PC-9 (cell line): ENCODE measurements at places on chromosomes 5 and 9. TPM values are rescaled to one million over a fixed set of nuclear protein-coding genes. Genes with fewer than 3 reads are reported as not detected.
A peak's percentile ranks its signal among the peaks of the same experiment; 100 is the strongest.

GRCh38 chr9:110638381-110638954, 30.1 kb upstream of the MUSK start:
- no peak overlapping the region for H3K27ac ChIP-seq
- no peaks in the 10 kb centered on the region for H3K27me3 ChIP-seq
- peaks cover 7% of the 10 kb centered on the region; the same call in 1 of the 2 replicates for H3K4me1 ChIP-seq
- H3K36me3 ChIP-seq = no peaks in the 10 kb centered on the region

GRCh38 chr9:87720173-87720572, 5.7 kb upstream of the CTSL start:
- DNase-seq = no peak
- no peaks in the 10 kb centered on the region for H3K36me3 ChIP-seq
- H3K27me3 ChIP-seq = no peaks in the 10 kb centered on the region
- H3K4me3 ChIP-seq = no peak overlapping the region
- no peak overlapping the region for H3K27ac ChIP-seq

DNA sequence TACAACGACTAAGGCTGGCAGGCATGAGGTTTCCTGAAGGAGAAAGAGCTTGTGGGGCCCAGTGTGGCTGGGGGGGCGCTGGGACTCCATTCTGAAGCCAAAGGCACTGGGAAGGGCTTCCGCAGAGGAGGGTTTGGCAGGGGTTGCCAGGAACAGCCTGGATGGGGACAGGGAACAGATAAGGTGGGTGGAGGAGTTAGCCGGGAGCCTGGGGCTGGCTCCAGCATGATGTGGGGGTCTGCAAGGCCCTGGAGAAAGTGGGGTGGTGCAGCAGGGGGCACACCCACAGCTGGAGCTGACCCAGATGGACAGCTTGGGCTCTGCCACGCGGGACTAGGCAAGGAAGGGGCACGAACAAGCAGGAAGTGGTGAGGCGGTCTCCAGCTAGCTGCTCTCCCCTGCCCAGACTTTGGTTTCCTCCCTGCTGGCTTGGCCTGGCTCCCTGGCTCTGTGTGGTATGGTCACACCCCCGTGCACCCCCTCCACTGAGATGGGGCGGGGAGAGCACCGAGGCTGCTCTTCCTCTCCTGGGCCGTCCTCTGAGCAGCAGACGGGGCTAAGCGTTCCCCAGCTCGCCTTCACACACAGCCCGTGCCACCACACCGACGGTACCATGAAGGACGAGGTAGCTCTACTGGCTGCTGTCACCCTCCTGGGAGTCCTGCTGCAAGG, at the start of gene LTC4S:
Gene LTC4S, plus strand, starts transcription at position 519 of the 672 bp plus-strand sequence. Its CDS starts 95 bp downstream, at position 614.
- H3K36me3 ChIP-seq = no peaks in the 10 kb centered on the region; the same call in 1 of the 2 replicates
- no peaks in the 10 kb centered on the region for H3K27me3 ChIP-seq
- H3K4me3 ChIP-seq = peak within 1 kb of the TSS; percentile 86
- no peak for DNase-seq
- peaks cover 17% of the 10 kb centered on the region for H3K4me1 ChIP-seq

DNA sequence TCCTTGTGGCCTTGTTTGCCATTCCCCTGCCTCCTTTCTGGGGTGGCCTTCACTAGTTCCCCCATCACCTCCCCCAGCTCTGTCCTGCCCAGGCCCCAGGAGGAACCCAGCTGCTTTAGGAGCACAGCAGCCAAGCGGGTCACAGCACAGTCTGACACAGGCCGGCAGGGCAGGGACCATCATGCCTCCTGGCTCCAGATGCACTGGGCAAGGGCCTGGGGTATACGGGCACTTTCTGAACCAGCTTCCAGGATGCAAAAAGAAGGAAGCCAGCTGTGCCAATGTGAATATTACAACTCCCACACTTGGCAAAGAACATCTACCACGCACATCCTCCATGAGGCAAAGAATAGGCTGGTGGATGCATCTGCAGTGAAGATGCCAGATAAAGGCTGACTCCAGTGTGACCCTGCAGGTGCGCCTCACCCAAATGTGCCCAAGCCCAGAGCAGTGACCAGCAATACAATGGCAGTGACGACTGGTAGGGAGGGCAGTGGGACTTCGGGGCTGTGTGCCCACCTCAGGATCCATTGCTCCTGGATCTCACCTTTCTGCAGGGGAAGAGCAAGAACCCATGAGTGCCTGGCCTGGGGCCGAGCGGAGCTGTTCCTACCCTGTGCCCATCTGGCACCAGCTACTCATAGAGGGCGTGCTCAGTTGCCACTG, 6.3 kb upstream of the IL3 start:
- no peaks in the 10 kb centered on the region for H3K36me3 ChIP-seq
- no peak for DNase-seq
- H3K27me3 ChIP-seq = peaks cover 18% of the 10 kb centered on the region; the same call in 1 of the 2 replicates
- H3K4me1 ChIP-seq = no peaks in the 10 kb centered on the region
- H3K27ac ChIP-seq = no peak overlapping the region

GRCh38 chr9:107127608-107128007, 155.5 kb upstream of the RAD23B start:
- peaks cover 5% of the 10 kb centered on the region; the same call in 1 of the 2 replicates for H3K27me3 ChIP-seq
- no peaks in the 10 kb centered on the region for H3K36me3 ChIP-seq
- H3K27ac ChIP-seq = no peak overlapping the region
- no peak for DNase-seq

- H3K4me3 ChIP-seq = no peak overlapping the region
- no peak for DNase-seq
- no peak overlapping the region for H3K27ac ChIP-seq
- H3K36me3 ChIP-seq = no peaks in the 10 kb centered on the region
- peaks cover 4% of the 10 kb centered on the region; the same call in 1 of the 2 replicates for H3K4me1 ChIP-seq
Measured at GRCh38 chr9:129701549-129701948, 36.1 kb downstream of the PRRX2 start.

DNA sequence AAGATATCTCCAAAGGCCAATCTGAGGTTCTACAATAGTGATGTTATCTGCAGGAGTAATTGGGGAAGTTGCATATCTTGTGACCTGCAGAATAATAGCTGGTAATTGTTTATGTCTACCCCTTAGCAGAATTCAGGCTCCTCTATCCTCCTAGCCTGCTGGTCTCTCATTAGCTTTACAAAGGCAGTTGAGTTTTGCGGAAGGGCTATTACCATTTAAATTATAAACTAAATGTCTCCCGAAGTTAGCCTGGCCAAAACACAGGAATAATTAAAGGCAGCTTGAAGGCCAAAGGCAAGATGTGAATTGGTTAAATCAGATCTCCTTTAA, 168.7 kb downstream of the TTC39B start:
- no peak for DNase-seq
- no peak overlapping the region for H3K4me3 ChIP-seq
- H3K4me1 ChIP-seq = no peaks in the 10 kb centered on the region
- no peaks in the 10 kb centered on the region for H3K27me3 ChIP-seq
- no peak overlapping the region for H3K27ac ChIP-seq

DNA sequence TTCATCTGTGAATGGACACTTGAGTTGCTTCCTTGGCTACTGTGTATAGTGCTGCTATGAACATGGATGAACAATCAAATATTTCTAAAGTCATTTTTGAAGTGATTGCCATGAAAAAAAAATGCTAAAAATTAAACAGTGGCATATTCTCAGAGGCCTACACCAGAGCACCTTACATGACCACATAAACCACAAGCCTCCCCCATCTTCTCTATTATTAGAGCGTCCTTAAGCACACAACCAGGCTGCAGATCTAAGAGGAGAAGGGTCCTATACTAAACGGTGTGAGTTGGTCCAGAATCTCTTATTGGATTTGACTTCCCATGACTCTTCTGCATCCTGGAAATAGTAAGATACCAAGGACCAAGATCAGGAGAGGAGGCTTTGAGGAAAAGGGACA, 34.3 kb downstream of the PCA3 start:
- no peaks in the 10 kb centered on the region for H3K4me1 ChIP-seq
- H3K4me3 ChIP-seq = no peak overlapping the region
- no peak overlapping the region for H3K27ac ChIP-seq
- no peaks in the 10 kb centered on the region for H3K36me3 ChIP-seq

DNA sequence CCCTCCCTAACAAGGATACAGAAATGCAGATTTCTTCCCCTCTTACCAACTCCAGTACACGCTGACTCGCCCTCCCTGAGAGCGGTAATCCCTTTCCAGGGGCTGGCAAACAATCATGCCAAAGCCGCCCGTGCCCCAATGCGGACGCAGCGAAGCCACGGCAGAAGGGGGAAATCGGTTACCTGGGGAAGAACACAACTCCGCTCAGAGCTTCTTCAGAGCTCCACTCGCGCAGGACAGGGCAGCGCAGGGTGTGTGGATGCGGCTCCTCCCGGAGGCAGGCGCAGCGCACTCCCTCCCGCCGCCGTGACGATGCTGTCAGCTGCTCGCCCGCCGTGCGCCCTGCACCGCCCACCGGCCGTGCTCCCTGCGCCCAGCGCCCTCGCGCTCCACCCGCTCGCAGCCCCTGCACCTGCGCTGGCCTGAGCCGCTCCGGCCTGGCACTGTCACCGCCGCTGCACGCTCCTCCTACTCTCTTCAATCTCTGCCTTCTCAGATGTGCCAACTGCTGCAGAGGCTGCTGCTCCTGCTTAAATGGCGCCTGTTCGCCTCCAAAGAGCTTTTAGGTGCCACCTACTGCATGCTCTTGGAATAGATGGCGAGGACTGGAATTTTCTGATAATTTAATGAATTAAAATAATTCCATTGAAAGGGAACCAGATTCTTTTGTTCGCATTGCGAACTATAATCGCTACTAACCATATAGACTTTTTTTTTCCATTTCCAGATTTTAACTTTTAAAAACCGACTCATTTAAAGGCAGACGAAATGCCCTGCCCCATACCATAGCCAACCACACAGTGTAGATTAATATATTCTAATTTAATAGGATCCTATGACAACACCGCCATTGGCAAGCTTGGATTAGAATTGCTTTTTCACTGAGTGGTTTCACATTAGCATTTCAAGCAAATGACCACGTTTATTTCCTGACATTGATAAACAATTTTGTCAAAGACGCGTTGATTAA, at the start of gene DIRAS2:
Gene DIRAS2, minus strand, starts transcription at position 255 of the 970 bp plus-strand sequence. CDS start 28,997 bp downstream, outside the sequence.
- H3K4me3 ChIP-seq = peak within 1 kb of the TSS; percentile 58
- no peaks in the 10 kb centered on the region for H3K36me3 ChIP-seq

GRCh38 chr9:98520221-98520960, 188.3 kb downstream of the GABBR2 start:
- H3K27me3 ChIP-seq = no peaks in the 10 kb centered on the region
- no peak overlapping the region for H3K4me3 ChIP-seq
- no peak overlapping the region for H3K27ac ChIP-seq

- no peak overlapping the region for H3K27ac ChIP-seq
- no peaks in the 10 kb centered on the region for H3K4me1 ChIP-seq
- H3K27me3 ChIP-seq = no peaks in the 10 kb centered on the region
- no peak for DNase-seq
Measured at GRCh38 chr5:636951-637350, 24.8 kb downstream of the CEP72 start.

- H3K4me3 ChIP-seq = no peak overlapping the region
- no peaks in the 10 kb centered on the region for H3K27me3 ChIP-seq
- H3K36me3 ChIP-seq = no peaks in the 10 kb centered on the region
- no peak overlapping the region for H3K27ac ChIP-seq
- no peaks in the 10 kb centered on the region for H3K4me1 ChIP-seq
Measured at GRCh38 chr5:155726267-155726666, 600.7 kb upstream of the SGCD start.

- H3K4me3 ChIP-seq = no peak overlapping the region
- peaks cover 11% of the 10 kb centered on the region for H3K4me1 ChIP-seq
- no peaks in the 10 kb centered on the region for H3K36me3 ChIP-seq
- H3K27ac ChIP-seq = no peak overlapping the region
- no peaks in the 10 kb centered on the region for H3K27me3 ChIP-seq
- no peak for DNase-seq
Measured at GRCh38 chr9:76135902-76136301, 245.4 kb downstream of the PCSK5 start.

GRCh38 chr9:98570663-98571440, 137.9 kb downstream of the GABBR2 start:
- no peak overlapping the region for H3K27ac ChIP-seq
- no peak overlapping the region for H3K4me3 ChIP-seq
- no peak for DNase-seq
- no peaks in the 10 kb centered on the region for H3K27me3 ChIP-seq

GRCh38 chr9:136660971-136661550, 1.7 kb upstream of the EGFL7 start:
- H3K36me3 ChIP-seq = no peaks in the 10 kb centered on the region
- no peaks in the 10 kb centered on the region; the same call in 1 of the 2 replicates for H3K4me1 ChIP-seq
- DNase-seq = no peak
- H3K27me3 ChIP-seq = peaks cover 26% of the 10 kb centered on the region; the same call in 1 of the 2 replicates

DNA sequence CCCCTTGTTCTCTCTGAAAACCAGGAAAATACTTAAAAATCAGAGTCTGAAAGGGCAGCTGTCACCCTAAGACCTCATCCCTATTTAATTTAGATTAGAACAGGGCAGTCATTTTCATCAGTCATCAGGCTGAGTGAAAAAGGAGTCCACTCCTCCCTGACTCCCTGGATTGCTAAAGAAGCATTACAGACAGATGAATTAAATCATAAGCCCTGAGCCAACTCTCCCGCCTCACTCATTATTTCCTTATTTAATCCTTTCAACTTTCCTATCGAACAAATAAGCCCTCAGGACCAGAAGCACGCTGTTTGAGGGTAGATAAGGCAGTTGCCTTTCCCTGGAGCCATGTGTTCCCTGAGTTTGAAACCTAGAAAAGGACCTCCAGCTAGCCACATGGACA, 201.9 kb upstream of the ANKRD55 start:
- no peak overlapping the region for H3K4me3 ChIP-seq
- no peaks in the 10 kb centered on the region for H3K27me3 ChIP-seq
- no peaks in the 10 kb centered on the region for H3K36me3 ChIP-seq
- no peak for DNase-seq
- H3K27ac ChIP-seq = no peak overlapping the region

DNA sequence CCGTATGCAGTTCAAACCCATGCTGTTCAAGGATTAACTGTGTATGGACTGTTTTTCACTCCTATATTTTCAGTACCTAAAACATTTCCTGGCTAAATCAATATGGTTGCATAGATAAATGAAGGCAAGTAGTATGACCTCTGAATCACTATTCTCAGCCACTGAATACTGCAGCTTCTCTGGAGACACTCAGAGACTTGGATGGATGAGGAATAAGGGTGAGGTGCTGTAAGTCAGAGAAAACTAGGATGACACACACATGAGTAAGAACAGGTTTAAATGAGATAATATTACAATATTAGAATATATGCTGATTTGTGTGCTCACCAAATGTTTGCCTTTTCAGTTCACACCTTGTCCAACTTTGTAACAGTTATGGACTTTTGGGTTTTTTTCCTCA, 26.0 kb upstream of the ANXA1 start:
- no peaks in the 10 kb centered on the region for H3K36me3 ChIP-seq
- no peaks in the 10 kb centered on the region for H3K4me1 ChIP-seq
- no peak overlapping the region for H3K4me3 ChIP-seq
- H3K27me3 ChIP-seq = no peaks in the 10 kb centered on the region
- H3K27ac ChIP-seq = no peak overlapping the region

GRCh38 chr9:95504053-95504963, 12.5 kb downstream of the PTCH1 start:
- peak overlapping the region; percentile 98; the same call in 1 of the 2 replicates for H3K4me3 ChIP-seq
- no peaks in the 10 kb centered on the region for H3K36me3 ChIP-seq
- peaks cover 30% of the 10 kb centered on the region for H3K4me1 ChIP-seq

- DNase-seq = no peak
- H3K27me3 ChIP-seq = no peaks in the 10 kb centered on the region
- H3K27ac ChIP-seq = no peak overlapping the region
- H3K4me3 ChIP-seq = no peak overlapping the region
Measured at GRCh38 chr9:89534515-89535287, 36.8 kb upstream of the SEMA4D start.

MARCHF11 gene
- not detected in 2 replicates for total RNA-seq

PAPPA gene
- 3.4 and 3.9 TPM in 2 replicates for total RNA-seq

SIMC1 gene
- 6.5 and 7.3 TPM in 2 replicates for total RNA-seq

RNF180 gene
- not detected in 2 replicates for total RNA-seq

JAKMIP2 gene
- not detected in 2 replicates for total RNA-seq

PCDHB16 gene
- not detected in 2 replicates for total RNA-seq

PRLR gene
- total RNA-seq = not detected in 2 replicates

CA9 gene
- 2.5 and 6.6 TPM in 2 replicates for total RNA-seq

GHR gene
- total RNA-seq = not detected in 2 replicates

N4BP3 gene
- 0.81 and 1.1 TPM in 2 replicates for total RNA-seq

GARIN3 gene
- not detected in 2 replicates for total RNA-seq

CTSV gene
- total RNA-seq = 47.3 and 65.2 TPM in 2 replicates
